ENCODE measurements at places on chromosomes 13 and 19. TPM values are rescaled to one million over a fixed set of nuclear protein-coding genes. Genes with fewer than 3 reads are reported as not detected.

- H3K4me3 ChIP-seq = no peak overlapping the region
- H3K27ac ChIP-seq = no peak overlapping the region
- no peaks in the 10 kb centered on the region for H3K36me3 ChIP-seq
- no peaks in the 10 kb centered on the region for H3K4me1 ChIP-seq
- no peak for DNase-seq
Measured at GRCh38 chr19:36049080-36049698, 4.9 kb downstream of the THAP8 start.

DNA sequence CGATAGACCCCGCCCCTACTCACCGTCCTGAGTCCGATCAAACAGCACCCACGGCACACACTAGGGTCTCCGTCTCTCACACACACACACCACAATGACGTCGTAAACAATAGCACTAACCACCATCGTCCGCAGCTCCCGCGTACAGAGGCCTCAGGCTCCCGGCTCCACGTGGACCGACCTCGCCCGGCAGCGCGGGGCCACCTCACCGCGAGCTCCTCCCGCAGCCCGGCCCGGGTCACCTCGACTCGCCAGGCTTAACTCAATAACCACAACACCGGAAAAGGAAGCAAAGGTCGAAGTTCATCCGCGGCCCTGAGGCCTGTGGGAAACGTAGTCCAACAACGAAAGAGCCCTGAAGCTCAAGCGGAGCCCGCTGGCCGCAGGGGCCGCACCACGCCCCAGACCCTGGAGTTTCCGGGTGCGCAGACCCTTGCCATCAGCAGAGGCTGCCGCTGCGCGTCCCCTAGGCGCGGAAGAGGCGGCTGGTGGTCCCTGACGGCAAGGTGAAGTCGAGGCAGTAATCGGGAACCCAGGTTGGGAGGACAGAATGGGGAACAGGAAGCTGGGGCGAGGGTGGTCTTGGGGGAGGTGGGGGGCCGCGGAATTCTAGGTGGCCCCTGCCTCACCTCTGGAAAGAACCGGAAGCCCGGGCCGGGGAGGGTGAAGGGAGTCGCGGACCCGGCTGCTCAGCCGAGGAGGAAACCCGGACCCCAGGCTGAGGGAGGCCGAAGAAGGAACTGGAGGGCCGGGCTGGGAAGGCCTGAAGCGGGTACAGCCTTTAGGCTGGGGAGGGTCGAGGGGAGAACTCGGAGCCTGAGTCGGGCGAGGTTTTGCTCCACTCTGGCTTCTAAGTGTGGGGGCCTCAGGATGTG lies at the start of gene ZNF529:
ZNF529 (minus strand) TSS at position 273 of the 875 bp plus-strand sequence. CDS start 946 bp downstream, outside the sequence.
- H3K27ac ChIP-seq = peak within 1 kb of the TSS; percentile 71
- no peaks in the 10 kb centered on the region for H3K36me3 ChIP-seq
- no peaks in the 10 kb centered on the region for H3K27me3 ChIP-seq
- peak within 1 kb of the TSS; percentile 94 for H3K4me3 ChIP-seq
- H3K4me1 ChIP-seq = no peaks in the 10 kb centered on the region
- DNase-seq = peak; percentile 82

SIGLEC9 gene
- 0.51 TPM for total RNA-seq

GRCh38 chr19:32914879-32915660 lies 45.5 kb upstream of the SLC7A9 start:
- H3K36me3 ChIP-seq = no peaks in the 10 kb centered on the region
- no peak for DNase-seq
- H3K4me3 ChIP-seq = no peak overlapping the region
- no peaks in the 10 kb centered on the region for H3K4me1 ChIP-seq
- H3K27ac ChIP-seq = no peak overlapping the region
- H3K27me3 ChIP-seq = no peaks in the 10 kb centered on the region

Measured in uterus (tissue), 4 donors.